Heart right ventricle (tissue), 16 donors: ENCODE measurements at places on chromosomes 11 and 22. TPM values are rescaled to one million over a fixed set of nuclear protein-coding genes. Genes with fewer than 3 reads are reported as not detected.
A peak's percentile ranks its signal among the peaks of the same experiment; 100 is the strongest.

Gene MMP10
- total RNA-seq: not detected

Gene OR10A2
- not detected for total RNA-seq

Gene GPR83
- total RNA-seq: 0.13 TPM

Gene SPECC1L
- 49.9 TPM for total RNA-seq

Gene TEX54
- total RNA-seq: not detected

Gene LARGE2
- total RNA-seq: not detected

Gene TUT1
- total RNA-seq: 12.8 TPM

Gene DKK3
- total RNA-seq: 531 TPM

DNA sequence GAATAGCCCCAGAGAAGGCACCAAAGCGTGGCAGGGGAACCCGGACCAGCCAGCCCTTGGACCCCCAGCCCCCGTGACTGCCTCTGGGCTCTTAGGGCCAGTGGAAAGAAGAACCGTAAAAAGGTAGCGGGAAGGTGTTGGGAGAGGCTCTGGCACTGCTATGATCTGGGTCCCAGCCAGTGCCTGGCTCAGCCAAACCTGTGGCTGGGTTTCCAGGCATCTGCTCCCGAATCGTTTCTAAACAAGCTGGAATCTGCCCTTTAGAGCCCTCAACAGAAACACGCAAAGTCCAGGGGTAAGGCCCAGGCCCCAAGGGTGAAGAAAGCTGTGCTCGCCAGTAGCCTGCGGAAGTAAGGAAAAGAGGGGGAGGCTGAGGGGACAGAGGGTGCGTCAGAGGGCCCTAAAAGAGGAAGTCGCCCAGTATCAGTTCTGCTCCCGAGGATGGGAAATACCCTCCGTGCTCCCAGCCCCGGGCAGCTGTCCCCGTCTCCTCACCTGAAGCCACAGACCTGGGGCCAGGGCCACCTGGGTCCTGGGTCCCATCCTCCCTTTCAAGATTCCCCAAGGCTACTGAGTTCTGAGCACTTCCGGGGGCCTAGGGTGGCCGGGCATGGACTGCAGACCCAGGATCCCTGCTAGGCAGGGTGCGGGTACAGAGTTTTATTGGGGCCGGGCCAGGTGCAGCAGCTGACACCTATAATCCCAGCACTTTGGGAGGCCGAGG, 24.7 kb downstream of the IL10RA start:
- no peak for DNase-seq

DNA sequence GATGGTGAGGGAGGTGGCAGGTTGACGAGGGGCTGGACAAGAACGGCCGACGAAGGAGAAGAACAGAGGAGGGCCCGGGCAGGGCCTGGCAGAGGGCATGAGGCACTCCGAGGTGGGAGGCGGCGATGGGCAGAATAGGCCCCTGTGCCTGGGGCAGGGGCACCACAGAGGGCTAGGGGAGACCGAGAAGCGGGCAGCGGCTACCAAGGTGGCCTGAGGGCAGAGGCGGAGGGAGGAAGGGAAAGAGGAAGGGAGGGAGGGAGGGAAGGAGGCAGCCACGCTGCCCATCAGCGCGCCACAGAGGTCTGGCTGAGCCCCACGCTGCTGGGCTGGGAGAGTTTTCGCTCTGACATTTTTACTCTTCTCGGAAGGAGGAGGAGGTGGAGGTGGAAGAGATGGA, 11.3 kb downstream of the LSP1 start:
- DNase-seq: no peak

DNA sequence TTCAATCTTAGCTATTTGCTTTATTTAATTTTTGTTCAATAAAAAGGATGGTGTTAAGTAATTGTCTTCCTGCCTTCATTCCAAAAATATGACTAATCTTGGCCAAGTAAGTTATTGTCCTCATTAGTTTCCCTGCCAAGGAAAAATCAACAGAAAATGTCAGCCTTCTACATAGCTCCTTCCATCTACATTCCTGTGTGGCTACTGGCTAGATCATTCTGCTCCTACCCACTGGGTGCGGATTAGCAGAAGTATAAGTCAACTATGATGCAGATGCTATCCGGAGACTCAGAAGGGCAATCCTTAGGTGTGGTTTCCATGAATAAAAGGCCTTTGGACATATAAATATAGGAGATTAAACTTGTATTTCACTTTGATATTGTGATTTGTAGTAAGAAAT, 154.4 kb downstream of the SBF2 start:
- no peak for DNase-seq

DNA sequence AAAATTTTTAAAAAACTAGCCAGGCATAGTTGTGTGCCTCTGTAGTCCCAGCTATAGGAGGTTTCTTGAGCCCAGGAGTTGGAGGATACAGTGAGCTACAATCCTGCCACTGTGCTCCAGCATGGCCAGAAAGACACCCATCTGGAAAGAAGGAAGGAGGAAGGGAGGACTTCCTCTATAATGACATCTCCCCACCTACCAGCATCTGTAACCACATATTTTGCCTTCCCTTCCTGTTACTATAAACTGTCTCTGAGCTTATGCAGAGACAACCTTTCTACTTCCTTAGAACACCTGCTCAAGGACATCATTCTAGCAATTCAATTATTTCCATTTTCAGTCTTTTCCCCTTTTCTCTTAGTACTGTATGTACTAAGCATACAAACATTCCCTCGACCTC, 2.2 kb upstream of the NUP160 start:
- no peak for DNase-seq

DNA sequence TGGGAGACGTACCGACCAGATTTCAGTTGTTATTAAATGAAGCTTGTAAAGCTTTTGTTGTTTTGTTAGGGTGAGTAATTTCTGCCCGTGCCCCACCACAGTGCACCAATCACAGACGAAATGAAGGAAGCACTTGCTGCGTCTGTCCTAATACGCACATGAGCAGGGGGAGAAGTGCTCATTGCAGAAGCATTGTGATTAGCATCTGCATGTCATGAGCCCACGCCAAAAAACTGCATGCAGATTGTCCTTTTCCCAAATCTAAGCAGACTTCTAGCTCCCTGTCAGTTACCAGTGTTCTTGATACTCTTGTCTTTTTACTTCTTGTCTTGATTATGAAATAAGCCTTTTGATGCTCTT, 15.5 kb downstream of the RBX1 start:
- DNase-seq: no peak

- no peak for DNase-seq
Measured at GRCh38 chr22:46993633-46994032, 231.2 kb downstream of the TBC1D22A start.

- DNase-seq: no peak
Measured at GRCh38 chr11:45378516-45378915, 92.4 kb upstream of the SYT13 start.

- DNase-seq: peak; percentile 85
Measured at GRCh38 chr11:65181569-65182257, at the start of gene CAPN1. Gene CAPN1, plus strand, starts transcription at chr11:65181928. Its CDS starts 774 bp downstream, at chr11:65182702.

DNA sequence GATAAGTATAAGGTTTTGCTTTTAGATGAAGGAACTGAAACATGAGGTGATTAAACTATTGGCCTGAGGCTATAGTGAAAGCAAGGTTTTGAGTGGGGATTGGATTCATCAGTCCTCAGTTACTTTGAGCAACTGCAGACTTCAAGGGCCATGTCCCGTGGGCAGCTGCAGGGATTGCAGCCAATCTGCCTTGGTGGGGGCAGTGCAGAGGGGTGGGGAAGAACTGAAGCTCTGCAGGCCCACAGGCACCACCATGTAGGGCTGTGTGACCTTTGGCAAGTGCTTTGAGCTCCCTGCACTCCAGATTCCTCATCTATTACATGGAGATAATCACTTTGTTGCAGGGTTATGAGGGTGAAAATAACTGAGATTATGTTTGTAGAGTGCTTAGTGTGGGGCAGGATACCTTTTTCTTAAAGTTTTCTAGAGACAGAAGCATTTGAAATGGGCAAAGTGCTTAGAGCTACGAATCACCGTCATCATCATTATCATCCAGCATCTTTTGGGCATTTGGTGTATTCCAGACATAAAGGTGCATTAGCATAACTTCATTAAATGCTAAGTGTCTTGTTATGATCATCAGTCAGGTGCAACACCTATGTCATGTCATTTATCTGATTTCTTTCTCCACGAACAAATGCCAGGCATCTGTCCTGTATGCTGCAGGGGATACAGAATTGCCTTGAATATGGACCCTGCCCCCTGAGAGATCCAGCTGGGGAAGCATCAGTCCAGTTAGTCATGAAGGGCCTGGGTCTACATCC, 72.1 kb upstream of the TENM4 start:
- no peak for DNase-seq

GRCh38 chr22:19800761-19801244, 40.2 kb downstream of the TBX1 start:
- no peak for DNase-seq

DNA sequence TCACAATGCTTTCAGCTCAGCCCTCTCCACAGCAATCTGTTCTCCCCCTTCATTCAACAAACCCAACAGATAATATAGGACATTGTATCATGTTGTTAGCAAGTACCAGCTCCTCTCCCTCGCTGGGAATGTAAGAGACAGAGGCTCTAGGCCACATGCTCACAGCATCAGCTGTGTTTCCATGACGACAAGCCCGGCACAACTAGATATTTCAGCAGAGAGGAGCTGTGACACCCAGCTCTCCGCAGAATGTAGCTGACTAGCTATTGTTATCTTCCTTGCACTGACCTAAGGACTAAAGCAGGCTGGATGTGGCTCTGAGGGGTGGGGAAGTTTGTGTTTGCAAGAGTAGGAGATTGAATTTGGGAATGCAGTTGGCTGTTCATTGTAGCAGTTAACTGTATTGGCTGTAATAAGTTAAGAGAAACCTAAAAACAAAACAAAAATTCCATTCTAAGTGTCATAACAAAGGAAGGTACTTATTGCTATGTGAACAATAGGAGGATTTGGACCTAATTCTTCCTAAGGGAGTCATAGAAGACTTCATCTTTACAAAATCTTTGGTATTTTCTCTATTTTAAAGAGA, 28.0 kb upstream of the RRAS2 start:
- peak; percentile 33 for DNase-seq

- DNase-seq: no peak
Measured at GRCh38 chr11:94000659-94001058, 20.5 kb upstream of the HEPHL1 start.

DNA sequence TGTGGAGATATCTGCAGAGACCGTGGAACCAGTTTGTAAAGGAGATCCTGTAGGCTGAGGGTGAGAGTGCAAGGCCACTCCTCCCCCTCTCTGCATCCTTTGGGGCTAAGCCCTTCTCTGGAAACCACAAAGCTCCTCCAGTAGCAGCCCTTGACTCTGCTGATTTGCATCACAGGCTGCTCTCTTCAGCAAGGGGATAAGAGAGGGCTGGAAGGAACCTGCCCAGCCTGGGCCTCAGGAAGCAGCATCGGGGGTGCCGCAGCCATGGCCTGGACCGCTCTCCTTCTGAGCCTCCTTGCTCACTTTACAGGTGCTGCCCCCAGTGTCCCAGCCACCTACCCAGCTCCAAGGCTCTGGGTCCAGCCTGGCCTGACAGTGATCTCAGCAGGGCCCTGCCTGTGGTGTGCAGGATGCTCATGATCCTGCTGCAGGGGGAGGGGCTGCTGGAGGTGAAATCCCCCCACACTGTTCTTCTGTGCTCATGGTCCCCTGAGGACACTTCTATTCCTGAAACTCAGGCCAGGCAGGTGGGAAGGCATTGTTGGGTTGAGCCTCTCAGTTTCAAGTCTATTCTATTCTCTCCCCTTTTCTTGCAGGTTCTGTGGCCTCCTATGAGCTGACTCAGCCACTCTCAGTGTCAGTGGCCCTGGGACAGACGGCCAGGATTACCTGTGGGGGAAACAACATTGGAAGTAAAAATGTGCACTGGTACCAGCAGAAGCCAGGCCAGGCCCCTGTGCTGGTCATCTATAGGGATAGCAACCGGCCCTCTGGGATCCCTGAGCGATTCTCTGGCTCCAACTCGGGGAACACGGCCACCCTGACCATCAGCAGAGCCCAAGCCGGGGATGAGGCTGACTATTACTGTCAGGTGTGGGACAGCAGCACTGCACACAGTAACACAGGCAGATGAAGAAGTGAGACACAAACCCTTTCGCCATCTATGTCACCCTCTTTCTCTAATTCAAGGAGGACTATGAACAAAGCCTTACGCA, 68.5 kb upstream of the IGLL5 start:
- DNase-seq: no peak

DNA sequence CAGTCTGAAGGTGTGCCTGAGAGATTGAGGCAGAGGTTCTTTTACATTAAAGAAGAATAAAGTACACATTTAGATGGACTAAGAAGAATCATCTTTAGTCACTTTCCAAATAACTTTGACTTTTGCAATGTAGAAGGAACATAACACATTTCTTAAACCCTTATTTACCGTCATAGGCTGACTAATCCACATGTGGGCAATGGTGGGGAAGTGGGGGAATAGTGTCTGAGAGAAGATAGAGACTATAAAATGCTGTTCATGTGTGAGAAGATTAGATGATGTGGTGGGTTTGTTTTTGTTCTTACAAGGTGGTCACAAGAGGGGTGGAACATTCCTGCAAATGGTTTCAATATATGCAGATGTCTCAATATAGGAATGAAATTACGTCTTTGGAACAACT, 1.8 kb downstream of the MS4A4A start:
- DNase-seq: no peak

DNA sequence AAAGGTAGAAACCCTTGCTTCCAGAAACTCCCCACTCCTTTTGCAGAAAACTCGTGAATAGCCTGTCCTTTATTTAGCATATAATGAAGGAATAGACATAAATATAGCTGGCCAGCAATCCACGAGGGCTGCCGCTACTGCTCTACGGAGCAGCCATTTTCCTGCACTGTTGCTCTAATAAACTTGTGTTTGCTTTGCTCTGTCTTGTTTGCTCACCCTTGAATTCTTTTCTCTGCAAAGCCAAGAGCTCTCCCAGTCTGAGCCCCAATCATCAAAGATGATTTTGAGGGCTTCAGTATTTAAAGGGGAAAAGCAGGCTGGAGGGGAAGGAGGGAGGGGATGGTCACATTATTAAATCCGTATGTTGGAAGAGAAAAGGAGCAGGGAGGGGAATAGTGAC, 16.6 kb upstream of the CHKA start:
- no peak for DNase-seq

- DNase-seq: no peak
Measured at GRCh38 chr11:64095273-64095817, 59.6 kb downstream of the FLRT1 start.

DNA sequence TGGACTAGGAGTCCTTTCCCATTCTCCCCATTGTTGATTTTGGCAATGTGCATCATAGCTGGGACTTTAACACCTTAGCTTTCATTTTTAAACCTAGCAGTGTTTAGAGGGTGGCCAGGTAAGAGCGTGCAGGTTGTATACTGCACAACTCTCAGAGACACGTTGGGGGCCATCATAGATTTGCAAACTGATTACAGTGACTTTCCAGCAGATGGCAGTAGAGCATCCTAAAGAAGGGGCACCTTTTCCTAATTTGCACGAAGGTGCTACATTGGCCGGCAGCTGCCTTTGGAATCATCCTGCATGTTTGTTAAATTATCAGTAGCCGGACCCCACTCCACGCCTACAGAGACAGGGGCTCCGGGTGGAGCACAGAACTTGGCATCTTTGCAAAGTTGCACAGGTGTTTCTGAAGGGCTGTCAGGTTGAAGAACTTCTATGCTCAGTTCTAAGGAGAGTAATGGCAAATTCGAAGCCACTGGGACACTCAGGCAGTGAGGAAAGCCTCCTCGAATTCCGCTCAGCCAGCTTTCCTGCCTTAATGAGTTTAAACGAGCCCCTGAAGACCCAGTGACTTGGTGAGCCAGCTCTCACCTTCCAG, 7.7 kb downstream of the LHFPL7 start:
- DNase-seq: no peak
